Right lung (tissue), 10 donors: ENCODE measurements at places on chromosomes 1 and 21. TPM values are rescaled to one million over a fixed set of nuclear protein-coding genes. Genes with fewer than 3 reads are reported as not detected.

- no peak for DNase-seq
Observed at GRCh38 chr1:71473331-71473730, 392.5 kb upstream of the ZRANB2 start.

DNA sequence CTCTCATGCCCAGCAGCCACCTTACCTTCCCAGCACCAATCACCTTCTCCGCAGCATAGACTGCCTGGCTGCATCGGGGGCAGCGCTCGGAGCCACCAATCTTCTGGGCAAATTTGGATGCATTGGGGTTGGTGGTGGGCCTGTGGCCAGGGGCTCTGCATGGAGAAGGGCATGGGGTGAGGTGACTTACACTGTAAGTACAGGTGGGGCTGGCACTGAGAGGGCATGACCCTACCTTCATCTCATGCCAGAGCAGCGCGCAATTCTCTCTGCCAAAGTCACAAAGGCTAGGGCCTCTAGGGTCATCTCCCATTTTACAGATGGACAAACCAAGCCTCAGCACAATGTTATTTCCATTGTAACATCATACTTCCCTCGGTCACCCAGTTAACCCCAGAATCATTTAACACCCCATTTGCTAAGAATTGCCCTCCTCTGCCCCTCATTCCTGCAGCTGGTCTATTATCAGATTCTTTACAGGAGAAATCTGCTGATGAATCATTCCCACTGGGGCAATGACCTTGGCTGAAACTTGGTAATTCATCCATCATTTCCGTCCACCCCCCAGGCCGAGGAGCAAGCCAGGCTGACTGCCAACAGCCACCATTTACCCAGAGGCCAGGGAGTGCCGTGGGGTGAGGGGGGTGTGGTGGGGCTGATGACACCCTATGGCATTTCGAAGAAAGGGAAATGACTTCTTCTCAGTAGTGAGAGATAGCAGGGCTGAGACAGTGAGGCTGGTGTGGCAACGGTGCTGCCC lies 17.9 kb downstream of the CSRP1 start:
- no peak for DNase-seq

- DNase-seq, result no peak
Observed at GRCh38 chr21:14306126-14306907, 76.6 kb downstream of the HSPA13 start.

GCSAML gene
- polyA plus RNA-seq, result 0.09 TPM

DNA sequence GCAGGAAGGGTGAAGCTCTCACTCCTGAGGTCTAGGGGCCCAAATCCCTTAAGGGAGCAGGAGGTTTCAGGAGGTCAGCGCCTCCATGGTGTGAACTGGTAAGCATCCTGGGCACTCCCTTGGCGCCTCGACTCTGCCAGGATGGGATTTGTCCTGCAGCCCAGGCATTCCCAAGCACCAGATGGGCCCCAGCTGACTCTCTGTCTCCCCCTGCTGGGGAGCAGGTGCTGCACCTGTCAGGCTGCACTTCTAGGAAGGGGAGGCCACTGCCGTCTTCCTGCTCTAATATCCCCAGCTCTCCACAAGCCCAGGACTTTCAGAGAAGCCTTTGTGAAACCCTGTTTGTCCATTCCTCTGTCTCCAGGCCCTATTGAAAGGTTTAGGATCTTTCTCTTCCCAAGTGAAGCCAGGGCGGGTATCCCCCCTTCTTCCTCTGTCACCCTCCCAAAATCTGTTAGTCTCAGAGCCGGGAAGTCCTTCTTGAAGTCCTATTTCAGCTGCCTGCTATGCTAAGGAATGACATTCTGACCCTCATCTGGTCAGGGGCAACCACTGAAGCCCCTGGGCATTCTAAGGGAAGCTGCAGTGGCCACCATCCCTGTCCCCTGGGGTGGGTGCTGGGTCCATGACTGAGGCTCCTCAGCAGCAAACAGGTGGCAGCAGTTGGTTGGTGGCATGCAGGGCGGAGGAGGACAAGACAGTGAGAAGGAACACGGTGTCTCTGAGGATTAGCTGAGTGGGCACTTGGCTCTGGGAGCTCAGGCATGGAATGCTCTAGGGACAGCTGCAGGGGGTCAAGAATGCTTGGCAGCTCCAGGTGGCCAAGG lies 3.2 kb downstream of the MYBPH start:
- no peak for DNase-seq

GRCh38 chr1:42424201-42424600 lies 31.6 kb downstream of the ZMYND12 start:
- DNase-seq, result no peak

DNA sequence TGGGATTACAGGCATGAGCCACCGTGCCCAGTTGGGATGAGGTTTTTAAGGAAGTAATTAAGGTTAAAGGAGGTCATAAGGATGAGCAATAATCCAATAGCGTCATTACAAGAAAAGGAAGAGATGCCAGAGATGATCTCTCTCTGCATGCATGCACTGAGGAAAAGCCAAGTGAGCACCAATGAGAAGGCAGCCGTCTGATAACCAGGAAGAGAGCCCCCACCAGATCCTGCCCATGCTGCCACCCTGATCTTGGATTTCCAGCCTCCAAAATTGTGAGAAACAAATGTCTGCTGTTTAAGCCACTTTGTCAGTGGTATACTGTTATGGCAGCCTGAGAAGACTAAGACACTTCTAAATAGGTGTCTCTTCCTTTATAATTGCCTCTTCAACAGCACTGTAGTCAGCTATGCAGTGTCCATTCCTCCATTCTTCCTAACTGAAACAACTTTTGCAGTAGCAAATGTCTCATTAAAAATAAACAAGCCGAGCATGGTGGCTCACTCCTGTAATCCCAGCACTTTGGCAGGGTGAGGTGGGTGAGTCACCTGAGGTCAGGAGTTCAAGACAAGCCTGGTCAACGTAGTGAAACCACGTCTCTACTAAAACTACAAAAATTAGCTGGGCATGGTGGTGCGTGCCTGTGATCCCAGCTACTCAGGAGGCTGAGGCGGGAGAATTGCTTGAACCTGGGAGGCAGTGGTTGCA lies 216.2 kb upstream of the RUNX1 start:
- no peak for DNase-seq

KRTAP21-2 gene
- polyA plus RNA-seq, result not detected

DNA sequence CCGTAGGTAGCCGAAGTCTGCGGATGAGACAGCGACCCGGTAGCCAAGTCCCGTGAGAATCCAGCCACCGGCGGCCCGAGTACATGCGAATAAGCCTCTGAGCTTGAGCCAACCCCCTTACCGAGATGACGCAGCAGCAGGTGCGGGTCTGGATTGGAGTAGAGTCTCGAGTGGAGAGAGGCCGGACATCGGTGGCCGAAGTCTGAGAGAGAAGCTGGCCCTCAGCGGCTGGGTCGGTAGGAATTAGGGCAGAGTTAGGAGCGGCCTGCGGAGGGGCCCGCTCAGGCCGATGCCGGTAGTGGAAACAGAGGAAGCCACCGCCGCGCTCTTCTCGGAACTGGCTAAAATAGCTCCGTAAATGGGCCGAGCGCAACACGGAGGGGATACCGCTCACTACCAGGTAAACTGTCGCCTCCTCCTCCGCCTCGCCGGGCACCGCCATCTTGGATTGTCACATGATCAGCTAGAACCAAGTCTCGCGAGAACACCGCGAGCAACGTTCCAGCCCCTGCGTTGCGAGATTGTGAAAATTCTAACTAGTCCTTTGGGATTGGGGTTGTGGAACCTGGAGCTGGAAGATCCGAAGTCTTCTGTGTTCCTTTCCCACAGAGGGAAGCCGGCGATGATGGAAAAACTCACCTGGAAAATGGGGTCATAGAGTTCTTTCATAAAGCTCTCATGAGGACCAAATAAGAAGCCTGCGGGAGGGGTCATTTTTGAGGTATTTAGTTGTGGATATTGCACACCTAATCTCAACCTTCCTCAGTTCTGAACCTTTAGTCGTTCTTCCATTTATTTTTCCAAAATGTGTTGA lies at the start of gene GPATCH3:
GPATCH3 (minus strand) TSS at position 467 of the 814 bp plus-strand sequence; CDS start at position 442, 25 bp downstream.
- peak; percentile 88 for DNase-seq

DNA sequence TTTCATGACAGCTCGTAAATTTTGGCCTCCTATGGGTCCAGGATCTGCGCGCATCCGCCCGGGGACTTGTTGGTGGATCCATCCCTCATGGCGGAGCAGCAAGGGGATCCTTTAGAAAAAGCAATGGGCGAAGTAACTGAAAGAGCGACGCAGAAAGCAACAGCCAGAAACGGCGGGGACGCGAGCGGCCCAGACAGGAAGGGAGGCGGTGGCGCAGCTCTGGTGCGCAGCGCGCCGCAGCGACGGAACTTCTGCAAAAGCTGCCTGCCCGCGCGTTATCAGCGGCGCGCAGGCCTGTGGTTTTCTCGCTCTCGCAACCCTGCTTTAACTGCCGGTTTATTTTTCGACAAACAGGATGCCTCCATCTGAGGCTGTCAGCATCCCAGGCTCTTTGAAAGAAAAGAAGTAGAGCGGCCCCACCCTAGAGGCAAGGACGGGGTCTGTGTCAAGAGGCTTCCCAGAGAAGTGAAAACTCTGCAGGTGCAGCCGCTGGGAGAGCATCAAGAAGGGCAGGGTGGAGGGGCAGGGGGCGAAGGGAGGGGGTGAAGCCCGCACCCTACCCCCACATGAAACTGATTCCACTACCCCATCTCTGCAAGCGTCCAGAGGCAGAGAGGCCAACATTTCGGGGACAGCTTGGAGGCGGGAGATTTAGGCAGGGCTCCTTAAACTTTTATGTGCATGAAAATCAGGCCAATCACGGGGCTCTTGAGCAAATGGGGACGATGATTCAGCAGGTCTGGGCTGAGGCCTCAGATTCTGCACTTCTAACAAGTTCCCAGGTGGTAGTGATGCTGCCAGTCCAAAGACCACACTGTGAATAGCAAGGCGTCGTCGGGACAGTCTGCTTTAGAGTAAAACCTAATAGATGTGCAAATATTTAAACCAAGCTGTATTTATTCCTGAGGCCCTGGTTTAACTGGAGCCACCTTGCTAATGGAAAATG lies 22.2 kb downstream of the RUNX1 start:
- DNase-seq, result no peak

LCE3D gene
- polyA plus RNA-seq, result not detected

GRCh38 chr1:153365696-153366095 lies 8.0 kb downstream of the S100A9 start:
- no peak for DNase-seq

IQGAP3 gene
- polyA plus RNA-seq, result 9.7 TPM

KPRP gene
- polyA plus RNA-seq, result not detected

PLEKHN1 gene
- polyA plus RNA-seq, result 0.45 TPM

S100B gene
- 3.0 TPM for polyA plus RNA-seq

DNA sequence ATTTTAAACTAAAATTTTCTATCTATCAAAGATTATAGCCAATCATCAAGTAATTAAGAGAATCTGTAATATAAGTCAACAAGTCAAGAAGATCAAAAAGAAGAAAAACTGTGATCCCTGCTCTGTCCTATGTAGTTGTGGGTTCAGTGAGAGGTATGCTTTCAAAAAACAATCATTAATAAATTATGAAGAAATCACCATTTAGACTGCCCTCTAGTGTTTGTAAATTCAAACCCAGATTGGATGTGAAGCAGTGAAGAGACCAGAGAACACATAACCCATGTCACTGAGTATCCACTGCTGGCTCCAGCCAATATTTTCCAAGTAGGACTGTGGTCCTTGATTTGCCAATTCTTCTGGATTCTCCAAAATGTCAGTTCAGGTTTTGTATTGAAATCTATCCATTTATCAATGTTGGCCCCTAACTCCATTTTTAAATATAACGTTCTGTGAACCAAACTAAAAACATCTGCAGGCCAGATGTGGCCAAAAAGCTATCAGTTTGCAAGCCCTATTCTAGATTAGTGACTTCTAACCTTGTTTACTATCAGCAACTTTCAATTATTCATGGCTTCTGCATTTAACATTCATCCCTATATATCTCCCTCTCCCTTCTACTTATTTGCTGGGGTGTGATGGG lies 467.5 kb upstream of the CXADR start:
- no peak for DNase-seq

- no peak for DNase-seq
Observed at GRCh38 chr21:37196847-37197246, 70.3 kb downstream of the VPS26C start.
